ENCODE measurements at places on chromosomes 13 and 19.

- peak; percentile 49 for DNase-seq
These were observed 18.7 kb downstream of the GADD45B start for GRCh38 chr19:2494447-2495129.

- DNase-seq: no peak
These were observed 90.7 kb upstream of the STARD13 start for GRCh38 chr13:33376212-33376611.

- DNase-seq: no peak
These were observed 56.1 kb downstream of the MLLT1 start for GRCh38 chr19:6223461-6224307.

DNA sequence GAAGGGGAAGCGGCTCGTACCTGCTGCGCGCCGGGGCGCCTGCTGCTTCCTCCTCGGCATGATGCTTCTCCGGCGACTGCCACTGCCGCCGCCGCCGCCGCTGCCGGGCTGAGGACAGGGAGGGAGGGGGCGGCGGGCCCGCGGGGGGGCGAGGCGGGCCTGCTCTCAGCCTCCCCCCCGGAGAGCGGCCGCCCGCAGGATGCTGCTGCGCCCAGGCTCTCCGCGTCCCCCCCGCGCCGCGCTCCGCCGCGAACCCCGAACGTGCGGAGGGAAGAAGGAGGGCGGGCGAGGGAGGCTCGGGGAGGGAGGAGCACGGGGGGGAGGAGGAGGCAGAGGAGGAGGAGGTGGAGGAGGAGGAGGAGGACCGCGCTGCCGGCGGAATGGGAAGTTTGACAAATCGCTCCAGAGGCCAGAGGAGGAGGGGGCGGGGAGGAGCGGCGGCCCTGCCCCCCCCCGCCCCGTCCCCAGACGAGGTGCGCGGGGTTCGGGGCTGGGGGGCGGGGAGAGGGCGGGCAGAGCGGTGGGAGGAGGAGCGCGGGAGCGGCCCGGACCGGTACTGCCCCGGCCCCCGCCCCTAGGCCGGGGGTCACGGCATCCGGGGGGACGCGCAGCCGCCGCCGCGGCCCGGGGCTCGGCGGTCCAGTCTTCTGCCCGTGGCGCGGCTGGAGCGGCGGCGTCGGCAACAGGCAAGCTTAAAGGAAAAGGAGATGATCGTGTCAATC lies at the start of gene TSHZ3:
Gene TSHZ3, minus strand, starts transcription at position 277 of the 722 bp plus-strand sequence. Its CDS starts 217 bp downstream, at position 60.
- peak; percentile 49 for DNase-seq

DNA sequence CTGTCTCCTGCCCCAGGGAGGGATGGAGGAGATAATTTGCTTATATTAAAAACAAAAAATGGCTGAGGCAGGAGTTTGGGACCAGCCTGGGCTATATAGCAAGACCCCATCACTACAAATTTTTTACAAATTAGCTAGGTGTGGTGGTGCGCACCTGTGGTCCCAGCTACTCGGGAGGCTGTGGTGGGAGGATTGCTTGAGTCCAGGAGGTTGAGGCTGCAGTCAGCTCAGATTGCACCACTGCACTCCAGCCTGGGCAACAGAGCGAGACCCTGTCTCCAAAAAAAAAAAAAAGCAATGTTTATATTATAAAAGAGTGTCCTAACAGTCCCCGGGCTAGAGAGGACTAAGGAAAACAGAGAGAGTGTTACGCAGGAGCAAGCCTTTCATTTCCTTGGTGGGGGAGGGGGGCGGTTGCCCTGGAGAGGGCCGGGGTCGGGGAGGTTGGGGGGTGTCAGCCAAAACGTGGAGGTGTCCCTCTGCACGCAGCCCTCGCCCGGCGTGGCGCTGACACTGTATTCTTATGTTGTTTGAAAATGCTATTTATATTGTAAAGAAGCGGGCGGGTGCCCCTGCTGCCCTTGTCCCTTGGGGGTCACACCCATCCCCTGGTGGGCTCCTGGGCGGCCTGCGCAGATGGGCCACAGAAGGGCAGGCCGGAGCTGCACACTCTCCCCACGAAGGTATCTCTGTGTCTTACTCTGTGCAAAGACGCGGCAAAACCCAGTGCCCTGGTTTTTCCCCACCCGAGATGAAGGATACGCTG lies 184.0 kb downstream of the KDM4B start:
- DNase-seq: no peak

GRCh38 chr19:58581227-58582141 lies 8.3 kb upstream of the MZF1 start:
- peak; percentile 88 for DNase-seq

GRCh38 chr19:41353466-41354342 lies at the start of gene TGFB1:
TSS of gene TGFB1 (minus strand) at chr19:41353922. CDS start at chr19:41353044, 878 bp downstream.
- peak; percentile 95 for DNase-seq

DNA sequence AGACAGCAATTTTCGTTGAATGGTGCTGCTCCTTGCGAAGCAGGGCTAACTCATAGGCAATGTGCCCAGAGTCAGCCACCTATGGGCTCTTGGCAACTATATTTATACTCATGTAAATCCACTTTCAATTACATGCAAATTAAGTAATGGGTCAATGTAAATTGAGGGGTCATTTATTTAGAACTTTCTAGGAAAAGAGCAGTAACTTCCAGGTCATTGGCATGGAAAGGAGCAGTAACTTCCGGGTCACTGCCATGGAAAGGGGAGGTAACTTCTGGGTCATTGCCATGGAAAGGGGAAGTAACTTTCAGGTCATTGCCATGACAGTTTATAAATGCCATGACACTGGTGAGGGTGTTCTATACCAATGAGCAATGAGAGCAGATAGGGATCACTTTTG lies 11.6 kb downstream of the KLK4 start:
- DNase-seq: no peak

DNA sequence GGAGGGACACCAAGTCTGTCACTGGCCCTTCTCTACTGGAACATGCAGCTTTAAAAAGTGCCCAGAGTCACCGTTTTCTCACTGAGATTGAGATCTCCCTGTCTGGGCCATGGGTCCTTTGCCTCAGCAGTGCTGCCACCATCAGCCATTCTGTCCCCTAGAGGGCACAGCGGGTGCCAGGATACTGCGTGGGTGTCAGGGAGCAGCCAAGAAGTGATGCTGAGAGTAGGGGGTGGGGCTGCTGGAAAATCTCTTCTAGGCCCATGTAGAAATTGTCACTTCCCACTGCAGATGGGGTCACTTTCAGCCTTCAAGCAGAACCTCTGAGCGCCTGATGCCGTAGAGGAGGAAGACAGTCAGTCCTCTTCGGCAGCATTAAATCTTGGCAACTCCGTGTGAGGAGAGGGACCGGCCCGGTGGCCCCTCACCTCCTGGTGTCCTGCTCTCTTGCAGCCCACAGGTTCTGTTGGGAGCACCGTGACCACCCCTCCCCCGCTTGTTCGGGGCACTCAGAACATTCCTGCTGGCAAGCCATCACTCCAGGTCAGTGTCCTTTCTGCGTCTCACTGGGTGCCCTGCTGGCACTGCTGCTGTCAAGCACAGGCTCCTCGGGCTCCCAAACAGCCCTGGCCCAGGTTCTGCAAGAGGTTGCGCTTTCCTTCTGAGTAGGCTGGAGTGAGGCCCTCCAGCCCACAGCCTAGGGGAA lies 21.4 kb downstream of the TSSK6 start:
- DNase-seq: no peak

- DNase-seq: peak; percentile 17
These were observed 113.2 kb downstream of the TM9SF2 start for GRCh38 chr13:99614465-99614885.

DNA sequence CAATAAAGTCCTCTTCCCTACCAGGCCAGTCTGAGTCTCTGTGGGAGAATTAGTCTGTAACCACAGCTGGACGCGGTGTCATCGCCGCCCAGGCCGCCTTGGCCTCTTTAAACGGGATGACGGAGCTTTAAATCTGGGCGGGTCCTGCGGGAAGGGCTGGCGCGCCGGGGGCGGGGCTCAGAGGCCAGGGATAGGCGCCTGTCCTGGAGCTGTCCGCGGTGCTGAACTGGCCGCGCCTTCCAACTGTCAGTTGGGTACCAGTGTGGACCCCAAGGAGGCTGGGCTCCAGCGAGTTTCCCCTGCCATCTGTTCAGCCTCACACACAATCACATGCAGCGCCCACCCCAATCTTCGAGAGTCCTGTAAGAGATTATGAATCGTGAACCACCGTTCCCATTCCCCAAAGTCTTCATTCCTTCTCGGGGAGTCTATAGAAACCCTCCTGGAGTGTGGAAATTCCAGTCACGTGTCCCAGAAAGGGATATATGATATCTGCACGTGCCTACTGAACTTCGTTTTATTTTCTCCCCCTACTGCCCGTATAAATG lies 11.5 kb downstream of the APLP1 start:
- DNase-seq: peak; percentile 51

GRCh38 chr13:25192052-25192451 lies 20.0 kb upstream of the AMER2 start:
- DNase-seq: no peak

DNA sequence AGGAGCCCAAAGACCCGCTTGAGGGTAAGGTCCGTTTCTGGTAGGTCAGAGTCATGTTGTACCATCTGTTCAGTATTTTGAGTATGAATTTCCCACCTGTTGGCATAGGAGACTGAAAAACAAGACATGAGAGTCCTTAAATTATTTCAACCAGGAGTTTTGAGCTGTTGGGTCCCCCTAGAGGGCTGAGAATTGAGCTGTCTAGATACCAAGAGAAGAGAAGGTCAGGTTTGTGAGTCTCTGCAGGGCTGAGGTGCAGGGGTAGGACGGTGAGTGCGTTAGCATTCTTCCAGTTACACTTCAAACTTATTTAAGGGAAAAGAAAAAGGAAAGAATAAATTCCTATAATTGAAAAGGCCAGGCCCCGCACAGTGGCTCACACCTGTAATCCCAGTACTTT lies 5.0 kb downstream of the CBLC start:
- no peak for DNase-seq

DNA sequence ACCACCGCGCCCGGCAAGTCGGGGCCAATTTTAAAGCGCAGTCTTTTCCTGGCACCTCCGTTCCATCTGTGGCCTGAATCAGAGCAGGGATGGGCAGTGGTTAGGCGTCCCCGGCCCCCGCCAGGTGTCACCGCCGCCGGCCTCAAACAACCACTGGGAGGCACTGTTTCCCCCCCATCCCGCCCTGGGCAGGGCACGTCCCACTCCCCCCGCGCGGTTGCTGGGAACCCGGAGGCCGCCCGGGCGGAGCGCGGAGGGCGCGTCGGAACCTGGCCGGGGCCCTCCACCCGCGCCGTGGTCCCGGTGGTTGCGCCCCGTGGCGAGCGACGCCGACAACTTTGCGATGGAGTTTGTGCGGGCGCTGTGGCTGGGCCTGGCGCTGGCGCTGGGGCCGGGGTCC lies at the start of gene GRIN3B:
Gene GRIN3B, plus strand, starts transcription at position 325 of the 400 bp plus-strand sequence. Its CDS starts 19 bp downstream, at position 344.
- DNase-seq: peak; percentile 50

DNA sequence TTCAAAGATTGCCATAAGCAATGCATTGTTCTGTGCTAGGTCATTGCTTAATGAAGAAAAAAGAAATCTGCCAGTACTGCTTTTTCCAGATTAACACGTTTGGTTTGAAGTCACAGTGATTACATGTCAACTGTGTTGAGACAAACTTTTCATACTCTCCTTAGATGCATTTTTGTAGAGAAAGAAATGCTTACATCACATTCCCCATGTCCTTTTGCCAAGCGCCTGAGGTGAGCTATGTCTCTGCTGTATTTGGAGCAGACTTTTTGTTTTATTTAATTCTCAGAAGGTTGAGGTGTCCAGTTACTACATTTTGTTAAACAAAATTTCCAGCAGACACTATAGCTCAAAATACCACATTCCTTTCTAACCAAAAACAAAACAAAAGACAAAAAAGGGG lies 16.2 kb downstream of the LACC1 start:
- DNase-seq: no peak

- no peak for DNase-seq
These were observed 24.4 kb downstream of the UBAC2 start for GRCh38 chr13:99225078-99225477.

- no peak for DNase-seq
These were observed 7.3 kb upstream of the RASAL3 start for GRCh38 chr19:15471639-15472101.

DNA sequence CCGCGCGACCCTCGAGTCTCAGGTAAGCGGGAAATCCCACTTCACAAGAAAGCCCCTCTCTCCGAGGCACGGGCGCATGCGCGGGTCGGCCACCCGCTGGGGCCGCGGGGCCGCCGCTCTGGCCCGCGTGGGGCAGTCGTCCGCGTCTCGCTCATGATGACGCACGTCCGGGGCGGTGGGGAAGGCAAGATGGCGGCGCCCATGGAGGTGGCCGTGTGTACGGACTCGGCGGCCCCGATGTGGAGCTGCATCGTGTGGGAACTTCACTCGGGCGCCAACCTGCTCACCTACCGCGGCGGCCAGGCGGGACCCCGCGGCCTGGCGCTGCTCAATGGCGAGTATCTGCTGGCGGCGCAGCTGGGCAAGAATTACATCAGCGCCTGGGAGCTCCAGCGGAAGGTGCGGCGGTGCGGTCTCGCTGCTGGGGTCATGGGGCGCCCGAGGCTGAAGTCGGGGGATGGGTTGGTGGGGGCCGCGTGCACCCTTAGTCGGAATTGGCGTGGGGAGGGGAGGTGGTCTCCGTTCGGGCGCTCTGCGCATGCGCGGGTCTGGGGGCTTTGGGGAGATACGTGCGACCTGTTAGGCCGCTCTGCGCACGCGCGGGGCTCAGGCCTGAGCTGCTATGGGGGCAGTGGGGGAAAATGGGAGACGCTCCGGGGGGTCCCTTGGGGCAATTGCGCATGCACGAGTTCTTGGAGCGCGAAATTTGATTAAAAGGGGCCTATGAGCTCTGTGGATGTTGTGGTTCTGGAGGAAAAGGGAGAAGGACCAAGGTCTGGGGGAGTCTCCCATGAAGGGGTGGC lies at the start of gene WDR18:
Gene WDR18, plus strand, starts transcription at position 181 of the 803 bp plus-strand sequence. Its CDS starts 9 bp downstream, at position 190.
- DNase-seq: peak; percentile 80

DNA sequence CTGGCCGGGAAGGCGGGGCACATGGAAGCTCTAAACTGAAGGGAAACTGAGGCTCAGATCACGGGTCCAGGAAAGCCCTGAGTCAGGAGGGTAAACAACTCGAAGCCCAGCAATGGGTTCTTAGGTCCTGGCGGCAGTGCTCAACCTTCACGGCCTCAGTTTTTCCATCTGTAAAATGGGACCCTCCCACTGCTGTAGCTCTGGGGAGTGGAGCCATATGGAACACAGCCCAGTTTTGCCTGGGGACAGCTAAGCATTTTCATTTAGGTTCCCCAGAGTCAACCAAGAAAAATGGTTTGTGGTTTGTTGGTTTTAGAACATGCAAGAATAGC lies 30.4 kb downstream of the CEBPG start:
- no peak for DNase-seq

DNA sequence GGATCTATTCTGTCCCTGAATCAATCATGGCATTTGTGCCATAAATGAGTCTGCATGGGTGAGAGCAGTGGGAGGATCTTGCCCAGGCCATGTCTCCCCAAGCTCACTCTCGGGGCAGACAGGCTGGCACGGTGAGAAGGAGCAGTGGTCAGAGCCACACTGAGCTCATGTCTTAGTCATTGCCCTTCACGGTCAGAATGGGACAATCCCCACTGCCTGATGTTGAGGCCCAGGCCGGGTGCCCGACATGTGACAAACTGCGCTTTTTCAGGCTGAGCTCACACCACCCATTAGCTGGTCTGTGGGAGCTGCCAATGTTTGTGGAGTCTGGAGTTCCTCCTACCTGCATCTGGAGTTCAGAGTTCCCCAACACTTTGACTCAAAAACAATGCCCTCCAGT lies 481.9 kb downstream of the COG6 start:
- DNase-seq: no peak
